Skin of body (tissue), 3 donors: ENCODE measurements at places on chromosomes 6 and 20.
A peak's percentile ranks its signal among the peaks of the same experiment; 100 is the strongest.

DNA sequence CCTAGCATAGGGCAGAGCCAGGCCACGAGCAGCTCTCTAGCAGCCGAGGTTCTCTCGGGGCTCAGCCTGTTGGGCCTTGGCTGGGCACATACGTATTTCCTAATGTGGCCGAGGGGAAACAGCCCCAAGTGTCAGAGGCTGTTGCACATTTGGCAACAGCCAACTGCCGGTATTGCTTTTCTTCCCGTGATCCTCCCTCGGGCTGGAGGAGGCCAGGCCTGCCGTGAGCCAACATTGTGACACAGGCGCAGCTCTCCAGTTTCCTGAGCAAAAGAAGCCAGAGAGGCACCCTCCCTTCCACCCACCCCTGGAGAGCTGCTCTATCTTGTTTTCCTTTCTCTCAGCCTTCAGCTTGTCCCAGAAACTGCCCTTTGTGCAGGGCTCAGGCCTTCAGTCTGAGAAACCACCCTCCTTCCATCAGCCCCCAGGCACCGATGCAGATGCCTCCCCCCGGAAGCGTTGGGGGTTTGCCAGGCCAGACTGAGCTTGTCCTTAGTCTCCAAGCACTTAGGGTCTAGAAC, 5.1 kb upstream of the BPI start:
- no peak for DNase-seq

DNA sequence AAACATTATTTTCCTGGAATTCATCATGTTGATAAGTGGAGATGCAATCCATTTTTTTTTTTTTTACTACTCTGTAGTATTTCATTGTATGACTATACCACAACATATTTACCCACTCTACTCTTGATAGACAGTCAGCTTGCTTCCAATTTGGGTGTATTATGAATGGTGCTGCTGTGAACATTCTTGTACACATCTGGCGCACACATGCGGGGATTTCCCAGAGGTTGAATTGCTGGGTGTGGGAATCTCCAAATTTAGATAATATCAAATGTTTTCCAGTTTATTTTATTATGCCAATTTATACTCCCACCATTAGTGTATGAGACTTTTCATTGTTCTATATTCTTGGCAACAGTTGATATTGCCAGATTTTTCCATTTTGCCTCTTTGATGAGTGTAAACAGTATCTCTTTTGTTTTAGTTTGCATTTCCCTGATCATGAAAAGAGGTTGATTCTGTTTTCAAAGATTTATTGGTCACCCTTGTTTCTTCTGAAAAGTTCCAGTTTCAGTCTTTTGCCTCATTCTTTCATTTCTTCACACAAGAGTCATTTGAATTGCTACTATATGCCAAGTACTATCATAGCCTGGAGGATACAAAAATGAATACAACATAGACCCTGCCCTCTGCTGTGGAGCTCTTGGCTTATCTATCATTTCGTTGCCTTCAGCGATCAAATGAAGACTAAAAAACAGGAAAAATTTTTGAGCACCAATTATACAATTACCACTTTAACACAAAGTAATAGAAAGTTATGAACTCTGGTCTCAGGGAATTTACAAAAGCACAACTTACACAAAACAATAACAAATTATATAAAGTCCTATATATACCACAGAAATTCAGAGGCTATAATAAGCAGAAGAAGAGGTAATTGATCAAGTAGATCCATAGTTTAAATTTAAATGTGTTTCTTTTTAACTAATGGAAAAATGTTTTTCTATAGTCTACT, 17.1 kb upstream of the NCOA7 start:
- DNase-seq: peak; percentile 23

GRCh38 chr6:149904661-149905370, 6.9 kb upstream of the RAET1E start:
- no peak for DNase-seq

- no peak for DNase-seq
Observed at GRCh38 chr20:44268802-44269201, 21.7 kb downstream of the GDAP1L1 start.

GRCh38 chr6:151875524-151875923, 68.0 kb downstream of the ESR1 start:
- no peak for DNase-seq

GRCh38 chr20:63080811-63081210, 74.0 kb upstream of the BHLHE23 start:
- no peak for DNase-seq

GRCh38 chr20:52433326-52434040, 241.9 kb upstream of the ZFP64 start:
- DNase-seq: no peak

GRCh38 chr20:44403194-44404112, 48.0 kb downstream of the HNF4A start:
- no peak for DNase-seq

- DNase-seq: no peak
Observed at GRCh38 chr6:81772741-81773140, 20.3 kb upstream of the TENT5A start.

GRCh38 chr6:18269253-18269652, 4.9 kb upstream of the DEK start:
- no peak for DNase-seq

DNA sequence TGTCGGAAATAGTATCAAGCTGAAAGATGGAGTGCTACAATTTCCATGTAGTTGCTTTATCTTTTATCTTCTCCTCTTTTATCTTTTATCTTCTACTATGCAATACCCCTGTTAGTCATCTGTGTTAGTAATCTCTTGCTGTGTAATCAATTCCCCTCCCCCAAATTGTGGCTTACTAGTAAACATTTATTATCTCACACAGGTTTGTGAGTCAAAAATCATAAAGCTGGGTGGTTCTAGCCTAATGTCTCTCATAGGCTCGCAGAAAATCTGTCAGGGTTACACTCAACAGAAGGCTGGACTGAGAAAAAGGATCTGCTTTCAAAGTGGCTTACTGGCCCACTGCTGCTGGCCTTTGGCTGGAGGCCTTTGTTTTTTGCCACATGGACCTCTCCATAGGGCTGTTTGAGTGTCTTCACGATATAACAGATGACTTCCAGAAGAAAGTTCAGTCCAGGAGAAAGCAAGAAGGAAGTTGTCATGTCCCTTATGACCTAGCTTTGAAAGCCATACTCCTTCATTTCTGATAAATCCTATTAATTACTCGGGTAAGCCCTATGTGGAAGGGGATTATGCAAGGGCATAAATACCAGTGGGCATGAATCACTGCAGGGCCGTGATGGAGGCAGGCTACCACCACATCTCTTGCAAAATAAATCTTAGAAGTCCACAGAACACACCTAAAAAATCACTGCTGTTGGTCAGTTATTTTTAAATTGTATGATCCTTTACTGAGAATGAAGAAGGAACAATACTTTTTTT, 24.5 kb upstream of the PTCHD4 start:
- DNase-seq: no peak

GRCh38 chr20:34300809-34301586, 2.2 kb downstream of the AHCY start:
- no peak for DNase-seq

DNA sequence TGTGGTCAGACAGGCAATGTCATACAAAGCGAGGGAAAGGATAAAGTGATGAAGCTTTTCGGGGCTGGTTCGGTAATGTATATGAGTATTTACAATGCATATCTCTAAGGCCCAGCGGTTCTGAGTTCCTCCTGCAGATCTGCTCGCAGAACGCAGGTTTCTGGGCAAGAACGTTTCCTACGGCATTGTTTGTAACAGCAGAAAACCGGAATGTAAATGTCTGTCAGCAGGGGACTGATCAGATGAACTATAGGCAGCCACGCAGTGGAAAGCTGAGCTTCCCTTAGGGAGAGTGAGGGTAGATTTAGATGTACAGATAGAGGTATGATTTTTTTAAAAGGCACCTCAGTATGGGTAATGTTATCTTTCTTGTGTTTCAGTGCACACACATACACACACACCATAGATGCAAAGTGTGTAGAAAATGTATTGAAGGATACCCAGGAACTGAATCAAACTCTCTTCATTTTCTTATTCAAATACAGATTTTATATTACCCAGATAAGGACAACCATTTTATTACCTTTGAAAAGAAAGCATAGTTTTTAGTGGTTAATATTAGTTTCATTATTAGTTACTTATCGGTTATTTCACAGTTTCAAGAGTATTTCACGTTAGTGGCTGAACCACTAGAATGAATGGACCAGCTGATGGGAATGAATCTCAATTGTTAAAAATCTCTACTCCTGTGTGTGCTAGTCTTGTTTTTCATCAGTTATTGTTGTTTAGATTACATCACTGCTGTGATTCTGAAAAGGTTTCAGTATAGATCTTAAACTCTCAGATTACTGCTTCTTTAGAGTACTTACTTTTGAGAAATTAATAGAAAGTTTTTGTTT, 56.2 kb downstream of the SNX9 start:
- DNase-seq: no peak

DNA sequence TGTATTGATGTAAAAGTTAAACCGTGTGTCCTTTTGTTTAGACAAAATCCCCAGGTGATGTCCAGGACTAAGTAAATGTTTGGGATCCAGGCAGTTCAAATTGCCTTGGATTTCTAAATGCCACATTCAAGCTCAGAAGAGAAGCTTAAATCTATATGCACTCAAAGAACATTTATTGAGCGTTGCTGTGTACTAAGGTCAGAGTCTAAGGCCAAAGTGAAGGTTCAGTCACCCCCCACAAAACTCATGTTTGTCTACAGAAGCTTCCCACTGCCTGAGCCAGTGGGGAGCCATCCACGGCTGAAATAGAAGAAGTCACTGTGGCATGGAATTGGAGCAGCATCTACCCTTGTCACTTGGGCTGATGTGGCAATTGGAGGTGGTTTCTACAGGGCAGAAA, 70.7 kb upstream of the INSM1 start:
- DNase-seq: no peak

DNA sequence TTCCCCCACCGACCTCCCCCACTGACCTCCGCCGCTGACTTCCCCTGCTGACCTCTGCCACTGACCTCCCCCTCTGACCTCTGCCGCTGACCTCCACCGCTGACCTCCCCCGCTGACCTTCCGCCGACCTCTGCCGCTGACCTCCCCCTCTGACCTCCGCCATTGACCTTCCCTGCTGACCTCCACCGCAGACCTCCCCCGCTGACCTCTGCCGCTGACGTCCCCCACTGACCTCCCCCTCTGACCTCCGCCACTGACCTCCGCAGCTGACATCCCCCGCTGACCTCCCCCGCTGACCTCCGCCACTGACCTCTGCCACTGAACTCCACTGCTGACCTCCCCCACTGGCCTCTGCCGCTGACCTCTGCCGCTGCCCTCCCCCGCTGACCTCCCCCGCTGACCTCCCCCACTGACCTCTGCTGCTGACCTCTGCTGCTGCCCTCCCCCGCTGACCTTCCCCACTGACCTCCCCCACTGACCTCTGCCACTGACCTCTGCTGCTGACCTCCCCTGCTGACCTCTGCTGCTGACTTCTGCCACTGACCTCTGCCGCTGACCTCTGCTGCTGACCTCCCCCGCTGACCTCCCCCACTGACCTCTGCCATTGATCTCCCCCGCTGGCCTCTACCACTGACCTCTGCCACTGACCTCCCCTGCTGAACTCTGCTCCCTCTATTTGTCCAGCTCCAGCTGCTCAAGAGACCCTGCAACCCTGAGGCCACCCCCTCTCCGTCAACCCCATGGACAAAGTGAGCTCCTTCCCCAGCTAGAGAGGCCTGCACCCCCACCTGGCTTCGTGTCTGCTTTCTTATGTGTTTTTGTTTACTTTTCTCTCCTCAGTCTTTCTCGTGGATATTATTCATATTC, 91.4 kb upstream of the AFDN start:
- DNase-seq: peak; percentile 24

GRCh38 chr6:43089467-43089866, 13.4 kb downstream of the PTK7 start:
- no peak for DNase-seq

DNA sequence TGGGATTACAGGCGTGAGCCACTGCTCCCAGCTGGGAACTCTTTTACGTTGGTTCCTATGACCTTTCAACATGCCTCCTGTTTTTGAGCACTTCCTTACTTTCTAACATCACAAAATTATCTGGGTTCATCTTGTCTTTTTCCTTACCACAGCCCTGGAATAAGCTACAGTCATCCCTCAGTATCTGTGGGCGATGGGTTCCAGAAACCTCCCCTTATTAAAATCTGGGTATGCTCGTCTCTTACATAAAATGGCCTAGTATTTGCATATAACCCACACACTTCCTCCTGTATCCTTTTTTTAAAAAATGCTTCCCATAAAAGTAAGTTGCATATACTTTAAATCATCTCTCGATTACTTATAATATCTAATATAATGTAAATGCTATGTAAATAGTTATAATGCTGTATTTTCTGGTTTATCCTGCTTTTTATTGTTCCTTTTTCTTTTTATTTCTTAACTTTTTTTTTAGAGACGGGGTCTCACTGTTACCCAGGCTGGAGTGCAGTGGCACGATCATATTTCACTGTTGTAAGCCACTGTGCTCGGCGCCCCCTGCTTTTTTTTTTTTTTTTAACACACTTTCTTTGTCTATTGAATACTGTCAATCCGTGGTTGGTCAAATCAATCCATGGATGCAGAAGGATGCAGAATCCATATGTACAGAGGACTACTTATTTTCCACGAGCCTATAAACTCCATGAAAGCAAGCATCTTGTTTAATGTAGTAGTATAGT, 9.2 kb downstream of the RPF2 start:
- no peak for DNase-seq

GRCh38 chr6:139153855-139154254, 19.0 kb downstream of the HECA start:
- no peak for DNase-seq

- no peak for DNase-seq
Observed at GRCh38 chr6:116512734-116513133, 1.3 kb downstream of the CALHM5 start.

DNA sequence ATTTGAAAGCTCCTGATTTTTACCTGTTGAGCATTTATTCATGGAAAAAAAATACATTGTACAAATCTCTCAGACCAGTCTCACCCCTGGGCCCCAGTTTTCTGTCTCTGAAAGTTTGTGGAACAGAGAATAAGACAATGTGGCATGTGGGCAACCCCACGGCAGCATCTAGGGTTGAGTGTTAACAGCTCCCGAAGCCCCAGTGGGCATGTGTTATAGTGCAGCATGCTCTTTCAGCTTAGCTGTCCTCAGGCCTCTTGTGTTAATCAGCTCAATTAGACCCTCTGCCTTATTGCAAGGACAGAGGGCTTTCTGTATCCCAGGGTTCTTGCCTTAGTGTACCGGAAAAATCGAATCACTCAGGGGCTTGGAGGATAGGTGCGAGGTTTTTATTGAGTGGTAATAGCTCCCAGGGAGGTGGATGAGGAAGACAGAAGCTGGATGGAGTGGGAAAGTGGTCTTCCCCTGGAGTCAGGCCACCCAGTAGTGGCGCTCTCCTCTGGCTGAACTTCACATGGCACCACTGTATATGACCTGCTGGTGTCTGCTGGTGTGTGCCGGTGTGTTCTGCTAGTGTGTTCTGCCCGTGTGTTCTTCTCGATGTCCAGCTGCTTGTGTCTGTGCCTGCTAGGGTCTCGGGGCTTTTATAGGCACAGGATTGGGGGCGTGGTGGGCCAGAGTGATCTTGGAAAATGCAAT, 382.8 kb downstream of the EPM2A start:
- no peak for DNase-seq

DNA sequence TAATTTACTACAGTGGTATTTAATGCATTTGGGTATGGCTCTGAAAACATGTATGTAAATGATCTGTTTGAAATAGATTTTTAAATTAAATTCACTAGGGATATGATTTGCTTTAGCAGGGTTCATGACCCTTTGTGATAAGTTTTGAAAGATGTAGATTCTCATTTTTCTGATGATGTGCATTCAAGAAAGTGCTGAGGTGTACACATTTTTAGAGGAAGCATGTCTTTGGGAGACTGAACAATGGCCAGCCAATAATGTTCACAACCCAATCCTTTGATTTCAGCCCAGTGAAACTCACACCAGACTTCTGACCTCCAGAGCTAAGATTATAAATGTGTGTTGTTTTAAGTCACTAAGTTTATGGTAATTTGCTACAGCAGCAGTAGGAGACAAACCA, 71.1 kb downstream of the TMEM244 start:
- DNase-seq: no peak
